ENCODE measurements at places on chromosomes 11 and 22. TPM values are rescaled to one million over a fixed set of nuclear protein-coding genes. Genes with fewer than 3 reads are reported as not detected.

SLC35E4 gene
- total RNA-seq = 14.9 TPM

IGHMBP2 gene
- total RNA-seq = 12.4 TPM

MIAT gene
- total RNA-seq = 3.0 TPM

NXPE1 gene
- total RNA-seq = not detected

TMEM191C gene
- total RNA-seq = 6.7 TPM
